Cardiac septum (tissue), 1 donor: ENCODE measurements at places on chromosomes 5 and 9. TPM values are rescaled to one million over a fixed set of nuclear protein-coding genes. Genes with fewer than 3 reads are reported as not detected.

GRCh38 chr5:29380029-29380428, 1813.5 kb upstream of the CDH6 start:
- no peak for DNase-seq

DNA sequence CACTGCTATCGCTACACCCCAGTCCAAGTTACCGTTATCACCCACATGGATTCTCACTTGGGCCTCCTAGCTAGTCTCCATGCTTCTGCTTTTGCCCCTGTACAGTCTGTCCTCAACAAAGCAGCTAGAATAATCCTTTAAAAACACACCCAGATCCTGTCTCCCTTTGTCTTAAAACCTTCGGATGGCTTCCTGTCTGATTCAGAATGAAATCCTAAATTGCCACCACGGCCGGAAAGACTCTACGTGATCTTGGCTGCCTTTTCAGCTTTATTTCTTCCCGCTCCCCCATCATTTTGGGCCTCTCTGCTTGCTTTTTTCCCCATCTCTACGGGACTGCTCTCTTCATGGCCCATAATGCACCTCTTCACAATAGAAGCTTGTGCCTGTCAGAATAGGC, 33.4 kb downstream of the GDNF start:
- DNase-seq, result no peak

DNA sequence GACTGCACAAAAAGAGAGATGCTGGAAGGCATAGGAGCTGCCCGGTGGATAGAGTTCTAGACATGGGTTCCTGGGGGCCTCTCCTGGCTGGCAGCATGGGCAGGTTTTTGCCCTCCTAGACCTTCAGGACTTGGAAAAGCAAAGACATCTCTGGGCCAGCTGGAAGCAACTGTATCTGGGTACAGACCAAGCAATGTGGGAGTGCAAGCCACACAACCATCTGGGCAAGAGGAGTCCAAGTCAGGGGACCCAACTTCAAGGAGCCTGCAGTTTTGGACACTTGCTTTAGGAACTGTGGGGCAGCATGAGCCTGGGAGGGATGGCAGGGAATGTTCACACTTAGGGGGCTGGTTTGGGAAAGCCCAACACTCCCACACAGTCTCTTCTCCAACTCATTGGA, 323.3 kb downstream of the GADD45G start:
- no peak for DNase-seq

- DNase-seq, result no peak
Observed at GRCh38 chr9:115507148-115507547, 389.2 kb upstream of the TNC start.

DNA sequence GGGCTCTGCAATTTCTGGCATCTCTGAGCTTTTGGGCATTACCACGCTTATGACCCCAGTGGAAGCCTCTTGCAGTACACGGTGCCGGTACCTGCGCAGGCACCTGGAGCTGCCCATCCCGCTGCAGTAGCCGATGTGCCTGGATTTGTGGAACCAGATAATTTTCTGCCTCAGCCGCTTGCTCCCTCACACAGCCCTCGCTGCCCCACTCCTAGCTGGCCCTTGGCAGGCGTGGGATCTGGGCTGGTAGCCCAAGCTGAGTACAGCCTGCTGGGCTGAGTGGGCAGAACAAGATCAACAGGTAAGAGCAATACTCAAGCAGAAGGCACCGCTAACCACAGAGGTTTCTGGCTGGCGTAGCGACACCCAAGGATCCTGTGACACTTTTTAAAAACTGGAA, 1808.8 kb upstream of the ACO1 start:
- no peak for DNase-seq

GRCh38 chr9:127919253-127919815, 2.5 kb upstream of the ST6GALNAC4 start:
- peak; percentile 88 for DNase-seq

GRCh38 chr5:132406144-132406783, 36.8 kb downstream of the SLC22A5 start:
- no peak for DNase-seq

GRCh38 chr9:5425006-5425628, 12.6 kb downstream of the PLGRKT start:
- DNase-seq, result no peak

GRCh38 chr5:83249156-83249555, 171.8 kb downstream of the XRCC4 start:
- DNase-seq, result no peak

DNA sequence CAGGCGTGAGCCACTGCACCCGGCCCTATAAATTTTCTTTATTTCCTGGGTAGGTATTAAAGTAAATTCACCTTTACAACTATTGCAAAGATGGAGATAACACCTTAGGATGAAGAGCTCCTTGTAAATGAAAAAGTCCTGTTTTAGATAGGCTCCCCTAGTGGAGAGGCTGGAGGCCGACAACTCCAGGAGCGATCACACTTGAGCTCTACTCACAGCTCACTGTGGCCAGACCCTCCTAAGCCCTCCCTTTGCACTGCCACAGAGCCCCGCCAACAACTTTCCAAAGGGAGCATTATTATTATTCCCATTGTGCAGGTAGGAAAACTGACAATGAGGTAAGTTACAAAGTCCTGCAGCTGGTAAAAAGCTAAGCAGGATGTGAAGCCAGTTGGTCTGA, 139.1 kb upstream of the ERCC6L2 start:
- no peak for DNase-seq

DNA sequence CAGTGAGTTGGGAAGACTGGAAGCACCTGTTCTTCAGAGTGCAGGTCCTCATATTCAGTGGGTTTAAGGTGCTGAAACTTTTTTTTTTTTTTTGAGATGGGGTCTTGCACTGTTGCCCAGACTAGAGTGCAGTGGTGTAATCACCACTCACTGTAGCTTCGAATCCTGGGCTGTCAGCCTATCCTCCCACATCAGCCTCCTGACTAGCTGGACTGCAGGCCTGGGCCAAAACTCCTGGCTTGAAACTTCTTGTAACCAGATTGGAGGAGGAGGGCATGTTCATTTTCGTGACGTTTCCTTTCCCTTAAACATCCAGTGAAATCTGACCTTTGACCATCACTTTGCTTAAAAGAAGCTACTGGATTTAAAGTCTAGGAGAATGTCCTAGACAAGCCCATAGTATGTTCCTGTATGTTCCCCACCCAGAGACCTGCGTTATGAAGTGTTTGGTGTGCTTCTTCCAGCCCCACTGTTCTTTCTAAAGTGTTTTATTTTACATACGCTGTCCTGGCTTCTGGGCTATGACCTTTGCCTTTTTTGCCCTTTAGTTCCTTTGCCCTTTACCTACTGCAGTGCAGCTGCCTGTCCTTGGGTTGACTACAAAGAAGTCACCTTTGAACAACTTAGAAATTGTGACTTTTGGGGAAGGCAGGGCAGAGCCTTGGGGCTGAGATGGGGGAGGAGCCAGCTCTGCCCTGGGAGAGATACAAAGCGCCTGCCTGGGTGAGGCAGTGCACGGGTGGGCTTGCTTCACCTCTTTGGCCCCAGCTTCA, 18.4 kb downstream of the TENT4A start:
- DNase-seq, result no peak

AK8 gene
- total RNA-seq, result 0.13 TPM

CDH9 gene
- not detected for total RNA-seq

SERINC5 gene
- total RNA-seq, result 20.9 TPM

SHC3 gene
- total RNA-seq, result 0.16 TPM

MARCHF6 gene
- 142 TPM for total RNA-seq

BARX1 gene
- 0.19 TPM for total RNA-seq

IL17B gene
- not detected for total RNA-seq

TNFSF8 gene
- total RNA-seq, result 0.86 TPM

TRIP13 gene
- total RNA-seq, result 0.57 TPM
